RWPE1 (cell line): ENCODE measurements at places on chromosomes 11 and 22.

DNA sequence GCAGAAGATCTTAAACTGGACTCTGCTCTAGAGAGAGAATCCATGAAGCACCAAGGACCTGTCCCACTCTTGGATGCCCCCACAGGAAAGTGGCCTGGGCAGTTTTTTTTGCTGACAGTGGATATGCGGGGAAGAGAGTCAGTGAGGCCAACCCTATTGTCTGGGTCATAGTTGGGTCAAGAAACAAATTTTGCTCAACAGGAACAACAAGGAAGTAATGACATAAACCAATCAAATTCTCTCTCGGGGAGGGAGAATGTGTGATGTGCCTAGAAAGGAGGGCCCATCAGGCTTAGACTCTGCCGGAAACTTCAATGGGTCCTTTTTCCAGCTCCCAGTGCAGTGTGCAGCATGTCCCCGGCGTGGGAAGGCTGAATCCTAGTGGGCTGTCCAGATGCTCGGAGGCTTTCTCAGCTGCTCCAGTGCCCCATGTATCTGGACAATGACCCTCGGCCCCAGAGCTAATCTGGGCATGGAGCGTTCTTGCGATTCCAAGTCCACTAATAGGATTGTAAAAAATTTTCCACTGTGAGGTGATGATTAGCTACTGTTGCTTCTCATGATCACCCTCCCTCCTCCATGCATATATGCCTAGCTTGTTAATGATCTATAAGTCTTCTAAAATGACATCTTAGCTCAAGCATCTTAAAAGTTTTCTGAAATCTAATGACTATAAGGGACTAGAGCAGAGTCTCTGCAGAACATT lies 101.0 kb downstream of the SNX19 start:
- DNase-seq = no peak

GRCh38 chr11:33652431-33652830 lies 48.2 kb downstream of the C11orf91 start:
- DNase-seq = no peak

- no peak for DNase-seq
Observed at GRCh38 chr11:23797624-23798419, 699.0 kb upstream of the LUZP2 start.

- DNase-seq = no peak
Observed at GRCh38 chr11:15602785-15603567, 488.3 kb downstream of the INSC start.

DNA sequence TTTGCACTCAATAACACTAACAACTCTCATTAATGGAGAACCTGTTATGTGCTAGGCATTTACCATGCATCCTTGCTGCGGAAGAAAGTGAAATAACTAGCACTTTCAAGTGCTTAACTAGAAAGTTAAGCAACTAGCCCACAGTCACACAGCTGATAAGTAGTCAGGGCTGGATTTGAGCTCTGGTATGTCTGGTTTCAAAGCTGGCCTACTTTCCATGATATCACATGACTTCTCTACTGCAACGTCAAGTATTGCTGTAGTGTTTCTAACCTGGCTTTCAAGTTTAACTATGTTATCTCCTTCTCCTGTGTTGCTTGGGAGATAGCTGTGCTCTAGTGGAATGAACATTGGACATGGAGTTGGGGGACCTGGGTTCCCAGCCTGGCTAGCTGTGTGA lies 12.1 kb downstream of the SLC15A3 start:
- no peak for DNase-seq

- DNase-seq = peak; percentile 89
Observed at GRCh38 chr11:66744485-66745355, 15.7 kb upstream of the SPTBN2 start.

- peak; percentile 5 for DNase-seq
Observed at GRCh38 chr11:26134481-26135355, 197.2 kb upstream of the ANO3 start.

GRCh38 chr11:27722117-27722952 lies 22.1 kb upstream of the BDNF start:
- DNase-seq = peak; percentile 32

- DNase-seq = no peak
Observed at GRCh38 chr11:122670131-122670530, 14.6 kb downstream of the UBASH3B start.

- peak; percentile 40 for DNase-seq
Observed at GRCh38 chr11:80096736-80097135, 655.9 kb upstream of the TENM4 start.

- DNase-seq = no peak
Observed at GRCh38 chr11:60347084-60347797, 20.2 kb downstream of the MS4A6E start.
